ENCODE measurements at places on chromosomes 1 and 21.

DNA sequence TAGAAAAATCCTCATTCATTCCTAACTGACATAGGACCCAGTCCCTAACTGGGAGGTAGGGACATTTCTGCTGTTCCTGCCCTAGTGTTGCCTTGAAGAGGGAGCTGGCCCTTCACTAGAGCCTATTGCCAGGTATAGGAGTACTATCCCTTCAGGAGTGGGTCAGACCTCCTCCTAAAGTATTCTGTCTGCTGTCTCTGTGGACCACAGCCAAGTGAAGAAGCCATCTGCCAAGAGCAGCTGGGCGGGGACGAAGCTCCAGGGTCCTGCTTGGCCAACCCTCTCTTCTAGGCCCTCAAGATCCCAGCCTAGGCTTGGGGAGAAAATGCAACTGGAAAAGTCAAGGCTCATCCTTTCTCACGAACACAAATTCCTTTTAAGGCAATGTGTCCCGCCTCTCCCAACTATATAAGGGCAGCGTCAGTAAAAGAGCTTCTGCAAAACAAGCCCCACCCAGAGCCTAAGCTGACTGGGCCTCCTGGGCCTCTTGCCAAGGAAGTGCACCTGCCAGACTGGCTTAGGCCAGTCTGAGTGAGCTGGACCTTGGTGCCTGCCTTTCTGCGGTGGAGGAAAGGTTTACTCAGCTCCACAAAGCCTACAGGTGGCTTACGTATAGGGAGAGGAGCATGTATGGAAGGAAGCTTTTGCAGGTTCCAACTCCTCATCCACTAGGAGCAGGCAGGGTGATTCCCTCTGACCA is 638 bp upstream of the TUFT1 start:
- no peak for DNase-seq

GRCh38 chr1:223429313-223429731 is 36.1 kb downstream of the CCDC185 start:
- DNase-seq = no peak

DNA sequence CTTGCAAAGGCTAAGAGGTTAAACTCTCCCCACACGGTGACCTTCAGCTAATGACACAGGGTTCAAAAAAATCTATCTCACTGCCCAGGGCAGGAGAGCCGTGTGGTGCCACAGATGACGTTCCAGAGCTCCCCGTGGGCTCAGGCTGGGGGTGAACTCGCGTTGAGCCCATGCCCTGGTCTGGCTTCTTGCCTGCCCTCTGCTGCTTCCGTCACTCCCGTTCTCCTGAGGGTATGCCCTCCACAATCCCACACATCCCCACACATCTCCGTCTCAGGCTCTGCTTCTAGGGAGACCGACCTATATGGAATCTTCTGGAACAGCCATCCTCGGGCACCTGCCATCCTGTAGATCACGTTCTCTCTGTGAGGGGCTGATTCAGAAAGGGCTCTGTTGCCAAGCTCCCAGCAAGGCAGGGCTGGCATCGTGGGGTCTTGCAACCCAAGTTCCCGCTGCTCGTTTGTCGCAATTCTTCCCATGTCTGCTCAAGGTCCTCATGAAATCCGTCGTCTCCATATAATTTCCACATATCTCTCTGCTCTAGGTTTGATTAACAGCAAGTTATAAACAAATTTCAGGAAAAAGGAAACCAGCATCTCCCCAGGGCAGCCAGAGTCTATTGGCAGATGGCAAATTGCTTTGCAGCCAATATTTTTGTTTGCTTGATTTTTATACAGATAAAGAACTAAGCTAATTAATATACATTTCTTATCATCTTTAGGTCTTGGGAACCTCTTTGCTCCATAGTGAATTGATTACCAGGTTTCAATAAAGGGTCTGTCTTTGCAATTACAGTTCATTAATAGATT is 278.2 kb downstream of the PTPRU start:
- DNase-seq = no peak

DNA sequence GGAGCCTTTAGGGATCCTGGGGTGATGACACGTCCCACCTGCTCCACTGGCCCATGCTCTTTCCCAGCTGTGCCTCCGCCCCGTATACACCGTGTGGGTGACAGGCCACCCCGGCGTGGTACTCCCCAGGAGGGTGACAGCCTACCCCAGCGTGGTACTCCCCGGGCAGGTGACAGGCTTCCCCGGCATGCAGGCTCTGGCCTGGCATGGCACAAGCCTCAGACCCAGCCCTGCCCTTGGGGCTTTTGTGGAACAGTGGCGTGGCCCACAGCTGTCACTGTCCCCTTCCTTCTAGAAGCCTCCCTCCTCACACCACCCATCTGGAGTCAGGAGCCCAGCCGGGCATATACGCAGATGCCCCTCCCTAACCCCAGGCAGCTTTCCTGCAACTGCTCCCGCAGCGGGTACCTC is 4.7 kb upstream of the PFKL start:
- no peak for DNase-seq

- no peak for DNase-seq
Measured at GRCh38 chr1:204014336-204014735, 58.6 kb upstream of the SOX13 start.

DNA sequence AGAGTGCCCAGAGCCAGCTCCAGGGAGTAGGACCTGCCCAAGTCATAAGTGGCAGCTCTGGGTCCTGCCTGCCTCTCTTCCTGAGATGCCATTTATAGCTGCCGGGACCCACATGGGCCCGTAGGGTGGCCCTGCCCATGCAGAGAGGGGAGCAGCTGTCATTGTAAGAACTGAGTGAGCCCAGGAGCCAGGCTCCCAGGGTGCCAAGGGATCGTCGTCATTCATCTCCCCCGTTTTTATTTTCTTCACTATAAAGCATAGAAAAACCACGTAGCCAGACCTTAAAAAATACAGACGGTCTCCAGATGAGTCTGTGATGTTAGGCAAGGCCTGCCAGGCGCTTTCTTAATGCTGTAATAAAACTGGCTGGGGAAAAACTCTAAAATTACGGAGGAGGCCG is 90.7 kb downstream of the IGSF21 start:
- no peak for DNase-seq

GRCh38 chr1:175278734-175279116 is 86.1 kb upstream of the KIAA0040 start:
- no peak for DNase-seq

DNA sequence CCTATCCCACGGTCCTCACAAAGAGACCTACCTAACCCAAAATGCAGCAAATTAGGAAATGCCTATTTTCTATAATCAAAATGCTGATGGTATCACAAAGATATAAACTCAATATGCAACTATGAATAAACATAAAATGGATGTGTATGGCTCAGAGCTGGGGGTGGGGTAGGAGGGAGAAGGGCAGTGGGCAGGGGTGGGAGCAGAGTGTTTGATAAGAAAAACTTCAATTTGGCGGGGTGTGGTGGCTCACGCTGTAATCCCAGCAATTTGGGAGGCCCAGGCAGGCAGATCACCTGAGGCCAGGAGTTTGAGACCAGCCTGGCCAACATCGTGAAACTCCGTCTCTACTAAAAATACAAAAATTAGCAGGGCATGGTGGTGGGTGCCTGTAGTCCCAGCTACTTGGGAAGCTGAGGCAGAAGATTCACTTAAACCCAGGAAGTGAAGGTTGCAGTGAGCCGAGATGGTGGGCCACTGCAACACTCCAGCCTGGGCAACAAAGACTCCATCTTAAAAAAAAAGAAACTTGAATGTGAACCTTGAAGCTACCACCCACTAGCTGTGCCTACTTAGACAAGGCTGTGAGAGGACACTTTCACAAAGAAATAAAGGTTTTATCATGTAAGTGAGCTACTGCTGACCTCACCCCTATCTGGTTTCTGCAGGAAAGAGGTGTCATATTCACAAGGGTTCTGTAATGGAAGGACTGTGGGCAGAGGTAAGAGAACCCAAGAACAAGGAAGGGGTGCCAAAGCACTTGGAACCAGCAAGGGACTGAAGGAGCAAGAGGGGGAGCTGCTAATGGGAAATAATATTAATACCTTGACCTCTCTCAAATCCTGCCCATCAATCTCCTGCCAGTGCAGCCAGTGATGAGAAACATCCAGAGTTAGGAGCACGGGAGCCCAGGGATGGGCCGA is 53.0 kb downstream of the HLCS start:
- no peak for DNase-seq

DNA sequence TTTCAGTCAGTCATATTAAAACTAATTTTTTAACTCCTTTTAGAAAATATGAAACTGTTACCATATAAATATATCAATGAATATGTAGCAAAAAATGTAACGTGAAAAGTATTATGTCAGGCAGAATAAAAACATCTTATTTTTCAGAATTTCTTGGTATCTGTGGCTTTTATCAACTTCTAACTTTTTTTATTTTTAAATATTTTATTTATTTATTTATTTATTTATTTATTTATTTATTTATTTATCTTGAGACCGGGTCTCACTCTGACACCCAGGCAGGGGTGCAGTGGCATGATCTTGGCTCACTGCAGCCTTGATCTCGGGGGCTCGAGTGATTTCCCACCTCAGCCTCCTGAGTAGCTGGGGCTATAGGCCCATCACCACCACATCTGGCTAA is 87.6 kb downstream of the C21orf91 start:
- DNase-seq = no peak

GRCh38 chr1:1039145-1039910 is 19.4 kb downstream of the AGRN start:
- no peak for DNase-seq

DNA sequence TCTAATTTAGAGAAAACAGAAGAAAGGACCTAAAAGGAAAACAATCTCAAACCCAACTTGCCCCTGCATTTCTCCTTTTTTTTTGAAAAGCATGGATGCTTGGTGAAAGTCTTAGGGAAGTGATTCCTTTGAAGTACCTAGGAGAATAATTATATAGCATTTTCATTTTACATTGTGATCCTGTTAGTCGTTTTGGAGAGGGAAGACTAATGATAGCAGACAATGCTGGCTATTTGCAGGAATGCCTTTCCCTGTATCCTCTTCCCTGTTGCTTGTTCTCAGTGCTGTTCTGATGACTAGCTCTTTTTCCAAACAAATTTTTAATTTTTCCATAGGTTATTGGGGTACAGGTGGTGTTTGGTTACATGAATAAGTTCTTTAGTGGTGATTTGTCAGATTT is 53.9 kb downstream of the LAMC1 start:
- no peak for DNase-seq

GRCh38 chr1:48495911-48496310 is 23.9 kb upstream of the SPATA6 start:
- DNase-seq = no peak

DNA sequence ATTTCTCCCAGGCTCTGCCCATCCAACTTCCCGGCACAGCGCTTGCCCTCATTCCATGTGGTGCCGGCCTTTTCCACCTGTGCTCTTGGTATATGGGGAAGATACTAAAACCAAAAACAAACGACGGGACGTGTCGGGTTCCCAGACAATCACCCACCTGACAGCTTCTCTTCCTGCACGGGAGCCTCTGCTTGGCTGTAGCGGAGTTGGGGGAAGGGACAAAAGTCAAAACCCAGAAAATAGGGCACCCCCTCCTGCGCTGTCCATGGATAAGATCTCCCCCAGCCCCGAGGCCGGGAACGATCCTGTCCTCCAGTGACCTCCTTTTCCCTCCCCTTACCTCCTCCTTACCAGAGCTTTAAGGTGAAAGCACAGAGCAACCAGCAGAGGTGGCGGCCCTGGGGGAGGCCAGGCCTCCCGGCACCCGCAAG is 640 bp downstream of the JTB start:
- DNase-seq = no peak

GRCh38 chr1:43873851-43874250 is 59.8 kb upstream of the ARTN start:
- no peak for DNase-seq

GRCh38 chr1:167297222-167298214 is 76.8 kb downstream of the POU2F1 start:
- no peak for DNase-seq

DNA sequence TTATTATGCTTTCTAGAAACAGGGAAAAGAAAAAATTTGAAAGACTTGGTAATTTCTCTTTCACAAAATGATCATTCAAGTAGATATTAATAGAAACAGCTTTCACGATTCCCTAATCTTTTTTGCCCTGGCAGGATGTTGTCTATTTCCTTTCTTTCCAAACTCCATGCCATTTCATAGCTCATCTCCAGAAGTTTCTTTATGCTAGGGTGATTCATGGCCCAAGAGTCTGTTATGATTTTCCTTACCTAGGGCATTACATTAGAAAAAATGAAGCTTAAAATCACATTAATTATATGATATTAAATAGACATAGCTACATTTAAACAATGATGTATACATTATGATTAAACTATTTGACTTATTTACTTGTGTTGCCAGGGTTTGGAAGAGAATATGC is 762.1 kb downstream of the LTN1 start:
- no peak for DNase-seq

All from activated T-helper 1 cell treated with Interleukin-2 at 50 U/mL for 16 hours (primary cell).